ENCODE measurements at places on chromosomes 11 and 22. TPM values are rescaled to one million over a fixed set of nuclear protein-coding genes. Genes with fewer than 3 reads are reported as not detected.

The KCTD17 gene
- total RNA-seq = 59.6 TPM

The PHLDA2 gene
- 16.8 TPM for total RNA-seq

The C11orf86 gene
- not detected for total RNA-seq

The MYEOV gene
- 0.63 TPM for total RNA-seq

The SYCE3 gene
- total RNA-seq = not detected

The MB gene
- not detected for total RNA-seq

The KIAA1671 gene
- 0.76 TPM for total RNA-seq

The INPP5J gene
- total RNA-seq = 0.13 TPM

The SCT gene
- total RNA-seq = not detected

The C11orf21 gene
- total RNA-seq = not detected

The ZBTB3 gene
- 8.0 TPM for total RNA-seq

The OR4D5 gene
- total RNA-seq = not detected

The CPT1B gene
- total RNA-seq = 1.6 TPM

Data from GM23248 (cell line).